CD8-positive, alpha-beta memory T cell (primary cell): ENCODE measurements at places on chromosomes 1 and 21.

DNA sequence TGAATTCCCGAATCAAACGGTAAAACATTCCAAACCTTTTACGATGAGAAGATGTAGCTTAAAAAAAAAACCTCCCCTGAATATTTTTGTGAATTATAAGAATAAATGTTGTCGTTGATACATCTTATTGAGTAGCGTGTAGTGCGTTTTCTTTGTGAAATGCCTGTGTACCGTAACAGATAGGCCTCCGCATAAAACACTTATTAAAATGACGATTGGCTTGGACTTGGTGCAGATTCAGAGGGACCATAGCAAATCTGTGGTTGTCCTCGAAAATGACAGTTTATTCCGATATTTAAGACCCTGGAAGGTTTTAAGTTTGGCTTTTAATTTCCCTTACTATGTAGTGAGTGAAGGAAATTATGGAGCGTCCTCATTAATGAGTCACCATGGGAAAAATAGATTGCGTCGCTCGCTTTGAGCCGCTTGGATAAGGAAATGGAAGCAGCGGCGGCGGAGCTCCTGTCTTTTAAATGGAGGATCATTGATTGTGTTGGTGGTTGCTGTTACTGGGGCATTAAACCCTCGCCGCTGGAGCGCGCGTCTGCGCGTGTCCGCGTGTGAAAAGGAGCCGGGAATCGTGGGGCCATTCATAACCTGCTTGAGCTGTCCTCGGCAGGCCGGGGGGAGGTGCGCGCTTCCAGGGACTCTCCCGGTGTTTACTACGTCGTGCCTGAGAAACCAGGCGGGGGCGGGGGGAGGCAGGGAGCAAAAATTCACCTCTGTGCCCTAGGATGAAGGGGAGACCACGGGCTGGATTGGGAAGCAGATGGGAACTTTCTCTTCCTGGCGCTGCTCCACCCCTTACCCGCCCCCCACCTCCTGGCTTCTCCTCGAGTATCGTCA, 1.6 kb downstream of the SPEN start:
- peak; percentile 58 for DNase-seq

- DNase-seq, result no peak
These were observed 61.5 kb upstream of the JAK1 start for GRCh38 chr1:65027666-65028358.

DNA sequence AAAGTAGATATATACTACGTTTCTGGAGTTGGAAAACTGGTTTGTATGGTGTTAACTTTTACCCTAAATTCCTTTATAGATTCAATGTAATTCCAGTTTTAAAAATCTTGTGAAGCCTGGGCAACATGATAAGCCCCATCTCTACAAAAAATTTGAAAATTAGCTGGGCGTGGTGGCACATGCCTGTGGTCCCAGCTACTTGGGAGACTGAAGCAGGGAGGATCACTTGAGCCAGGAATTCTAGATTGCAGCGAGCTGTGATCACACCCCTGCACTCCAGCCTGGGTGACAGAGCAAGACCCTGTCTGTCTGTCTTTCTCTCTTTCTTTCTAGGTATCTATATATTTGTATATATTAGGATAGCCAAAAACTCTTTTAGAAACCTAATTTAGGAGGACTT, 141.9 kb downstream of the CLEC20A start:
- DNase-seq, result no peak

DNA sequence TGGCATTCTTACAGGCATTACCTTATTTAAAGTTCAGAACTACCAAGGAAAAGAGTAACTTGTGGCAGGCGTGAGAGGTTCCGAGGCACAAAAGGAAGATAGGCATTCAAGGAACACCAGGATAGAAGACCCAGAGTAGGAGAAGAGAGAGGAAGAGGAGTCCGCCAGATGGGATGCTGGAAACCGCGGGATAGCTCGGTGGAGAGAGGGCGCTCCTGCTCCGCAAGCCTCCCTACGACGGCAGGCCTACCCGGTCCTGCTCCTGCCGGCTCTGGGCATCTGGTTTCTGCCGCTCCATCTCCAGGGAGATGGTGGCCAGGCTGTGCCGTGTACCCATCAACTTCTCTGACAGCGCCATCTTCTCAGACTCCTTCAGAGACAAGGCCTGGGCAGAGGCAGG, 5.4 kb upstream of the NBPF1 start:
- peak; percentile 54 for DNase-seq

- DNase-seq, result no peak
These were observed 108.0 kb downstream of the HLCS start for GRCh38 chr21:36858320-36858957.

GRCh38 chr1:221832617-221833016, 90.7 kb upstream of the DUSP10 start:
- DNase-seq, result no peak

DNA sequence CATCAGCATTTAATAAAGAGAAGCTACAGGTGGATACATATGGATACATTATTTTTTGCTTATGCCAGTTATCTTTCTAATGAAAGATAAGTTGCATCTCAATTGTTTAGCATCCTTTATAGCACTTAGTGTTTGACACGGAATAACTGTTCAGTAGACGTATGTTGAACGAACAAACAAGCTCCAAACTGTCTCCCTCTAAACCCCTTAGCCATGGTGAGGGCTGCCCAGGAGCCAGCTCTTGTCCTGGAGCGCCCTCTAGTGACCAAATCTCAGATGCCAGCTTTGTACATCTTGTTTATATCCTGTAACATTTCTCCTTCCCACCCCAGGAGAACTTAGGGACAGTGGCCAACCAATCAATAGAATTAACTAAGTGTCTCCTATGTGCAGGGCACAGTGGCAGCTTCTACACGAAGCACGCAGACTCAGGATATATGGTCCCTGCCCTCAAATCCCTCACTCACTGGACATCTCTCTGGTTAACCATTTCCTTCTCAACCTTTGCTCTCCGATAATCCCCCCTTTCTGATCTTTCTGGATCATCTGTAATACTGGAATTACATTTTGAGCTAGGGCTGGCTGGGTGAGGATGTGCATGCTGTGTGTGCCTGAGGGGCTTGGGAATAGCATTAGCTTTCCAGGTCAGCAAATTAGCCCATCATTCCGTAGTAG, 22.9 kb downstream of the KCNA10 start:
- DNase-seq, result peak; percentile 80
